ENCODE measurements at places on chromosomes 13 and 19.

DNA sequence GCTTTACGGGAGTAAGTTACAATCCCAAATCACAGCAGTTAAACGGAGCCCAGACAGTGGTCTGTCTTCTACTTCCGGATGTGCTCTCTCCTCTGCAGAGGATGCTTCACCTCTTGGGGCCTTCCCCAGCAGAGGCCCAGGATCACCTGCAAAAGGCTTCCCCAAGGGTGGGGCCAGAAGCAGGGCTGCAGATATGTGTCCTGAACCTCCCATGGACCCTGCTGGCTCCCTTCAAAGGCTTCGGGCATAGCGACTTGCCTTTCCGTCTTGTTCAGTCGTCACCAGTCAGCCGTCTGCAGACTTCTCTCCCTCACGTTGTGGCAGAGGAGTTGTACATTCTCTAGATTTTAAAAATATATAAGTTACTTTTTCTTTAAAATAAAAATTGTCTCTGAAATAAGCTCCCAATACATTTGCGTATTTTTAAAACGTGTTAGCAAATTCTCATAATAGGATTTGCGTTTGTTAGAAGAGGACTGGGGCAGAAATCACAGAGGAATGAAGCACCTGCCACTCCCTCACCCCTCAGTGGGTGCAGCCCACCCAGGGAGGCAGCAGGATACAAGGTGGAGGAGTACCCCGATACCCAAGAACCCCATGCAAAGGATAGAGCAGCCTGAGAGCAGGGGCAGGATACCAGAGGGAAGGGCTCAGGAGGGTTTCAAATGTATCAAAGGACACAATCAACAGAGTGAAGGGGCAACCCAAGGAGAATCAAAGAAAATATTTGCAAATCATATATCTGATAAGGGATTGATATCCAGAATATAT, 22.9 kb upstream of the MEDAG start:
- no peak for DNase-seq

- DNase-seq, result no peak
Measured at GRCh38 chr19:34481861-34482379, 362 bp downstream of the WTIP start.

- DNase-seq, result no peak
Measured at GRCh38 chr13:83378908-83379307, 503.4 kb downstream of the SLITRK1 start.

- no peak for DNase-seq
Measured at GRCh38 chr19:373391-374182, 29.0 kb upstream of the MIER2 start.

- no peak for DNase-seq
Measured at GRCh38 chr19:12932392-12933286, 872 bp downstream of the FARSA start.

GRCh38 chr13:40236566-40237168, 429.8 kb downstream of the FOXO1 start:
- DNase-seq, result no peak

DNA sequence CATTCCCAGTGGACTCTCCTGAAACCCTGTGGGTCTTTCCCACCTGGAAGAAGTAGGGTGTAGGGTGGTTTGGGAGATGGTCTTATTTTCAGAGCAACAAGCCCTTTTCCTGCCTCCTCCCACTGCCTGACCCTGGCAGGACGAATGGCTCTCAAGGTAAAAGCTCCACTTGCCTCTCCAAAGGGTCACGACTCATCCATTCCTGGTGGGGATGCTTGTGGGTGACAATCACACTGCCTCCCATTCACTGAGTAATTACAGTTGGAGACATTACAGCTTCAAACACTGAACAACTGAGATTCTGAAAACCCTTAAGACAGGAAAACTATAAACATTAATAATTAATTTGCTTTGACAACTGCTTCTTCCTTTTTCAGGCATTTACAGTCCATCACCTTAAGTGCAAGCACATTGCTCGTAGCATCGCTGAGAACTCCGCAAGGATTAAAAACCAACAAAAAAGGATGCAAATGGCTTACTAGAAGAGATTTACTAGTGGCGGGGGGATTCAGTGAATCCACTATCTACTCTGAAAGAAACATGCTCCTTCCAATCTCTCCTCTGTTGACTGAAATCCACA, 199.6 kb upstream of the IRS2 start:
- DNase-seq, result no peak

- DNase-seq, result no peak
Measured at GRCh38 chr19:9308091-9308770, 1.4 kb downstream of the ZNF699 start.

DNA sequence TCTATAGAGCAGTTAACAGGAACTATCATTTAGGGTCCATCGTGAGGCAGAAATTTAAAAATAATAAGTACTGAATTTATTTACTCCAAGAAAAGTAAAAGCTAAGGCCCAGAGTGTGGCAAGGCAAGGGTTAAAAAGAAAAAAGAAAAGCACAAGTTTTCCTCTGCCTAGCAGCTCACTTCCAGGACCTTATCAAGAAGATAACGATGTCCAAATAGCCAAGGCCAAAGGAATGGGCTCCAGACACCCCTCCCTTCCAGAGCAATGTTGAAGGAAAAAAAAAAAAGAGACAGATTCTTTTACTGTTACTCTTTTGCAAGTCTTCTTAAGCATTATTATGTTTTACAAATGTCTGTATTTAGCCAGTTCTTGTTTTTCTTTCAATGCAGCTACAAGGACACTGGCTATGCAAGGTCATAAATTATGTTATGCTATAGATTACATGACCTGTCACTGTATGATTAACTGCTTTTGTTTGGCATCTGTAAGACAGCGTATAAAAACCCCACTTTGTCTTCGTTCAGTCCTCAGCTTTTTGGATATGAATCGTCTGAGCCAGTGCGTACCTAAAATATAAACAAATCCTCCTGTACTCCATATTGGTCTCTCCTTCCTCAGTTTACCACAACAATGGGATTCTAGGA, 2.9 kb upstream of the ZNF700 start:
- DNase-seq, result no peak

DNA sequence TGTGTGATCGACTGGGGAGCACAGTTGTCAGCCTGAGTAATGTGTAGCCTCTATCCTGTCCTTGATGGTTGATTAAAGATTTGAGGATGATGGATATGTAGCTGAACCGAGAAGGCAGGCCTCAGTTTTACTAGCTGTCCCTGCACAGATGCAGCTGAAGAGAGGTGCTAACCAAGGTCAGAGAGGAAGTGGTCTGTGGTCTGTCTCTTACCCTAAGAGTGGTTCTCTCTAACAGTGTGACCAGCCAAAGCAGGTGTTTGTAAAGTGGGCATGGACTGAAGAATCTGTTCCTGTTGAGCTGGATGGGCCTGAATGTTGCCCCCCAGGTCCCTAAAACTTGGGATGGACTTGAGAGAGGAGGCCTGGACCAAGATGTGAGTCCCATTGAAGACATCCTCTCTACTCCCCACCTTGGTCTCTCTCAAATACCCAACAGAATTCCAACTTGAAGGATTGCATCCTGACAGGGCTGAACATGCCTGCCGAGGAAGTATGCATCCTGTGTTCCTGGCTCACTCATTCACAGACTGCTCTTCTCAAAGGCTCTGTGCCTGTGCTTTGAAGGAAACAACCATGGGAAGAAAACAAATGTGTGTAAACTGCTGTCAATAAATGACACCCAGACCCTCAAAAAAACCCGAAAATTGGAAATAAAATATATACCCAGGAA, 223.8 kb downstream of the MAB21L1 start:
- DNase-seq, result no peak

- no peak for DNase-seq
Measured at GRCh38 chr13:30418075-30418716, 4.1 kb upstream of the UBE2L5 start.

GRCh38 chr13:43303033-43303729, 279.8 kb downstream of the DNAJC15 start:
- DNase-seq, result no peak

DNA sequence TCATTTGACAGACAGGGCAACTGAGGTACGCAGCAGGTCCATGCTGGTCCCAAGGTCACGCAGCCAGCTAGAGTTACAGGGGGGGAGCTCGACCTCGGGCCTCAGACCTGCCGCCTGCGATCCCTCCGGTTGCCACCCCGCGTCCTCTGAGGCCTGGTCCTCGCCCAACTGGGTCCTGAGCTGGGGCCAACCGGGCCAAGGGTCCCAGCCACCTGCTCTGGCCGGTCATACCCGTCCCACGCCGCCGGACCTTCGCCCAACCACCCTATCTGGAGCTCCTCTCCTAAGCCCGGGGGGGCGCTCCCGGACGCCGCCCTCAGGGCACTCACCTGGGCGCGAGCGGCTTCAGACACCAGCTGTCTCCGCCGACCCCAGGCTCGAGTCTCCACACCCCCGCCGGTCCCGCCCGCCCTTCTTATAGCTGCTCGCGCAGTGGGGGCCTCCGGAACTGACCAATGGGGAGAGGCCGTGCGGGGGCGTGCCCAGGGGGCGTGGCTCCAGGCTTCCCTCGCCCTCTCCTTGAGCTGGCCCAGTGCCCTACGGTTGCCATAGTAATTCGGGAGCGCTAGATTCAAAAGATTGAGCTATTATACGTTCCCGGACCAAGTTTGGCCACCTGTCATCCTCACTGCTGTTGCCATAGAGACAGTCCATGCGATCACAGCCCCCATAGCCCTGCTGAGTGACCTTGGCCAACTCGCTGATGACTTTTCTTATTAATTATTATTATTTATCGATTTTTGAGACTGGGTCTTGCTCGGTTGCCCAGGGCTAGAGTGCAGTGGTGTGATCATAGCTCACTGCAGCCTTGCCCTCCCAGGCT, at the start of gene PLIN5:
TSS of gene PLIN5 (minus strand) at position 389 of the 823 bp plus-strand sequence. CDS start 1,150 bp downstream, outside the sequence.
- DNase-seq, result peak; percentile 54

GRCh38 chr19:46209472-46209871, 20.1 kb upstream of the IGFL1 start:
- no peak for DNase-seq

DNA sequence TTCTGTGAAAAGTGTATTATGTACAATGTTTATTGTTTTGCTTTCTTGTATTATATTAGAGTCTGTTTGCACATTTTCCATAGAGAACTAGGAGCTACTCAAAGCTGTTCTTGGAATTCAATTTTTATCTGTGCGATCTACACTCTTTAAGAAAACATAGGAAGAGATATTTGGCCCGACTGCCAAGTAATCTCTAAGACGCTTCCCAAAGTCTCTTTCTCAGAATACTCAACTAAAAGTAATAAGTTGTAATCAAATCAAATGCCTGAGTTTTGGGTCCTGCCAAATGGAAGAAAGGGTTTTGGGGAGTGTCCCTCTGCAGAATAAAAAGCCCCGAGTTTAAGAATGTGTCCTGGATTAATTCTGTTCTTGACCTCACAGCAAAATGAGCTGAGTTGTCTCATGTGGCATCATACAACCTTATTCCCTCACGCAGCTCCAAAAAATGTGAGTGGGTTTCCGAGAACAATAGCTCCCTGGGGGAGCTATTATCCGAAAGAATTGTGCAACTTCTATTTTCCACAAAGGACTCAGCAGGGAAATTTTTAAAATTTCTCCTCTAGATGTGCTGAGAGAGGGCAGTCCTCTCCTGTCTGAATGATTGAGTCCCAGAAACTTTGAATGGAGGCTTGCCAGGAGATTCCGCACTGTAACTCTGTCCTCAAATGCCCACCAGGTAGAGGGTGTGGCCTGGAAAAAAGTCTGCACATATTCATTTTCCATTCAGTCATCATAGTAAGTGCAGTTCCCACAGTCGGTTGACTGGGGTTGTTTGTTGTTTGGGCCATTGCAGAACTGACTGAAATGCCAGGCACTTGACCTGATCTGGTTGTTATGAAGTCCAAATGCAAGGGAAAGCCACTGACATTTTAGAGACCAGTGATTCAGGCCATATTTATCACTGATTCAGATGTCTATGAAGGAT, 280.0 kb upstream of the SOX21 start:
- no peak for DNase-seq

- DNase-seq, result no peak
Measured at GRCh38 chr19:40413291-40413845, at the start of gene PRX. PRX (minus strand) TSS chr19:40413378; CDS start chr19:40407932, 5,446 bp downstream.

DNA sequence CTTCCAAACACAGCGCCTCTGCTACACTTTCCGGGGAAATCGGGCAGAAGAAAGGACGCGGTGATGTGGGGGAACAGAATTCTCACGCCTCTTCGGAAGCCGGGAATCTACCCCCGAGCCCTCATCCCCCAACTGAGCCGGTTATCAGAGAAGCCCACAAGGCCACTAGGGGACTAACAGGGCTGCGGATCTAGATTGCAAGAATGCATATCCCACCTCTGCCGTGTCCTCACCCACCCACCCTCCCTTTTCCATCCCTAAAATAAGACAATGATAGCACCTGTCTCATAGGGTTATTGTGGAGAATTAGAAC, 1.1 kb downstream of the IGFLR1 start:
- no peak for DNase-seq

DNA sequence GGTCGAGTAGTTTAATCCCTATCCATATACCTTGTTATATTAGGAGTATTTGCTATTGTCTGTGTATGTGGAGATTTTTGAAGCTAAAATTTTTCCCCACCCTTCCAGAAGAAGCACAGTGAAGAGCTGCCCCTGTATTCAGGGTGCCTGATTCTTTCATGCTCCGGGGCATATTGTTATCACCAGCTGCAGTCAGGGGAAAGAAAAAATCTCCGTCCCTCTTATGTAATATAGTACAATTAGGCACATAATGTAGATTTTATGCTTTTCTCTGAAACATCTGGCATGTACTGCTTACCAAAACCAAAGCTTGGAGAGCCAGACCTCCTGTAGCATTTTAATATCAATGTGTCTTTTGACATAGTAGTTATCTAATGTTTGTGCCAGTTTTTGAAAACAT, 214.9 kb upstream of the EDNRB start:
- no peak for DNase-seq

DNA sequence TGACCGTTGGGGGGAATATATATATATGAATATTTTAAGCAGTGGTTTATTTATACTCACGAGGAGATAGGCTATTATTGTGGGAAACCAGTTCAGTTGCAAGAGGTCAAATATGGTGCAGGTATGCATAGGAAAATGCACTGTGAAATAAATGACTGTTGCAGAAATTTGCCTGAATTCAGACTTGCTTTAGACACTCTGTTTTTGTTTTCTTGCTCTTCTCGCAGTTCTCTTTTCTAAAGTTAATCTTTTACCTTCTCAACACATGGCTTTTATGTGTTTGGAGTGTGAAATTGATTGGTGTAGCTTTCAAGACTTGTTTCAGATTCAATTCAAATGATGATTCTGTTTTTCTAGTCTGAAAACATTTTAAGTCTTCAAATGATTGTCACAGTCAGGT, 109.7 kb downstream of the LRCH1 start:
- DNase-seq, result no peak

DNA sequence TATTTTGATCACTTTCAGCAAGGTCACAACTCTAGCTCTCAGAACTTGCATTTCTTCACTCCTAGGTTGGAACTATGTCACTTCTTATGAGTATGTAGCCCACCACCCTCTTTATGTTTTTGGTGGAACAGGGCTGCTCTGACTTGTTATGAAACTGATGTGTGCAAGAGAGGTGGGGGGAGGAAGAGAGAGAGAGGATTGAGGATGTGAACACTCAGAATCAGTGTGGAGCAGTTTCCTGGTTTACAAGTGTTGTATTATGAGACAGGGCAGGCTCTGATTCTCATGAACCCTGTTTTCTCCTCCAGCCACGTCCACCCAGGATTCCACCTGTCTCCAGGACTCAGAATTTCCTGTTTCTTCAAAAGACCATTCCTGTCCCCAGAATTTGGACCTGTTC, 16.1 kb downstream of the ZNF317 start:
- no peak for DNase-seq
